ENCODE measurements at places on chromosomes 5 and 9.
A peak's percentile ranks its signal among the peaks of the same experiment; 100 is the strongest.

GRCh38 chr9:86351880-86352279, 2.3 kb downstream of the TUT7 start:
- DNase-seq: no peak

DNA sequence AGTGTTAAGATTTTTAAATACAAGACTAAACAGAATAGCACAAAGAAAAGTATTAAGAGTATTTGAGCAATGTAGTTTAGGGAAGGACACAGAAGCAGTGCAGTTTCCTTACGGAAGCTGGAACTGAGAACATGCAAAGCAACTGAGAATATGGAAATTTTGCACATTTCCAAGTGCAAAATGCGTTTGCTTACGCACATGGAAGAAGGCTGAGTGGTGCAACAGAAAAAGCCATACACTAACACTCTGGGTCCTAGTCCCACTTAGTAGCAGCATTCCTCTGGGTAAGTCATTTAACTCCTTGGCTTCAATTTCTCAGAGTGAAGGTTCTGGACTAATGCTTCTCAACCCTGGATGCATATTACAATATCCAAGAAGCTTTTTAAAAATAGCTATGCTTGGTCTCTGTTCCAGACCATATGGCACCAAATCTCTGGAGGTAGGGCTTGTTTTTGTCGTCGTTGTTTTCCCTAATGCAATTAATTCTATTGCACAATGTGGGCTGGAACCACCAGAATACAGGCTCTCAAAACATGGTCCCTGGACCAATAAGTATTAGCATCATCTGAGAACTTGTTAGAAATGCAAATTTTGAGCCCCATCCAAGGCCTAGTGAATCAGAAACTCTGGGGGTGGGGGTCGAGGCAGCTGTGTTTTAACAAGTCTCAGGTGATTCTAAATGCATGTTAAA, 65.2 kb upstream of the DEPDC1B start:
- DNase-seq: no peak

- DNase-seq: no peak
Observed at GRCh38 chr9:89716559-89716958, 111.7 kb downstream of the GADD45G start.

DNA sequence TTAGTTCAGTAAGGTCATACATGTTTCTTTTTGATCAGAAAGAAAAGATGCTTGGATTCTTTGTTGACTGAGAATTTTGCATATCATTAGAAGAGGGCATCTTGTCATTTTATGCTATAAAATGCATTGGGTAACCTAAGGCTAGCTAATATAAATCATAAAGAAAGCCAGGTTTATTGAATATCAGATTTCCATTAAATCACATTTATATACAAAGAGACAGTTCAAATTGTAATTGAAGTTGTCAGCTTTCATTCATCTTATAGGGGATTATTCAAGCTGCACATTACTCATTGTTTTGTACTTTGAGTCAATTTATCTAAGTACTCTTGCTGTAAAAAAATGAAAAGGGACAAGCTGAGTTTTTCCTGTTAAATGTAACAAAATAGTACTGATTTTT, 259.1 kb upstream of the CDH12 start:
- DNase-seq: no peak

GRCh38 chr5:167057665-167058064, 1233.8 kb upstream of the WWC1 start:
- DNase-seq: peak; percentile 59

DNA sequence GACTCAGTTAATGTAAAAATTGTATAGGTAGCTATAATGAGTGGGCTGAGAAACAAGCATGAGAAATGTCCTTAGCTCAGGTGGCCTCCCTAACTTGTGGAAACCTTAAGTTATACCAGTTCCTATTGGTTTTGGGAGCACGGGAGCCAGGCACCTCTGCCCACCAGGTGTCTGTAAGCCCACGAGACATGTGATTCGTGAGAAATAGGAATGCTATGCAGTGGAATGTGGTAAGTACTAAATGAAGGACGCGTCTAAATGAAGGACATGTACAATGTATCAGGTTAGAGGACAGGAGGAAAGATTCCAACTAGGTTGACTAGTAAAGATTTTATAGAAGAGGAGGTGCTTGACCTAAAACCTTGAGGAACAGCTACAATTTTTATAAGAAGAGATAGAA, 46.0 kb upstream of the F2RL2 start:
- no peak for DNase-seq

GRCh38 chr5:127012916-127013315, 17.4 kb downstream of the MARCHF3 start:
- DNase-seq: no peak

- no peak for DNase-seq
Observed at GRCh38 chr5:76145945-76146344, 62.8 kb downstream of the SV2C start.

- peak; percentile 1 for DNase-seq
Observed at GRCh38 chr5:65663804-65664521, 39.1 kb downstream of the SHLD3 start.

- no peak for DNase-seq
Observed at GRCh38 chr9:113589890-113590289, 126.4 kb downstream of the RGS3 start.

DNA sequence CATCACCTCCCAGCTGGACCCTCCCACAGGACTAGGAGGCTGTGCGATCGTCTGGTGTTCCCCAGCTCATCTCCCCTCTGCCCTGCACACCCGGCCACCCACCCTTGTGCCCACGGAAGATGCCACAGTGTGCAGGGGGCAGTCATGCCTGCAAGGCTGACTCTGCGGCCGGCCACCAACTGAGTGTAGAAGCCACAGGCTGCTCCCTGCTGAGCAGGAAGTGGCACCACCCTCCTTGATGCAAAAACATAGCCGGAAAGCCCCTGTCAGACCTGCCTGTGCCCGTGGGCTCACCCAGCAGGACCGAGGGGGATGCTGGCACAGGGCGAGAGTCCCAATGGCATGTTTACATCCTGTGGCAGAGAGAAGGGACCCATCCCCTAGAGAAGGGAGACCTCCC, 40.3 kb upstream of the SLC12A7 start:
- no peak for DNase-seq

- peak; percentile 23 for DNase-seq
Observed at GRCh38 chr5:23013395-23013998, 160.4 kb upstream of the CDH12 start.
